GF-D8 (cell line): ENCODE measurements at places on chromosomes 1 and 21.

GRCh38 chr1:58857680-58858673, 74.1 kb upstream of the JUN start:
- no peak for DNase-seq

GRCh38 chr1:36590264-36590663, 107.6 kb upstream of the CSF3R start:
- no peak for DNase-seq

DNA sequence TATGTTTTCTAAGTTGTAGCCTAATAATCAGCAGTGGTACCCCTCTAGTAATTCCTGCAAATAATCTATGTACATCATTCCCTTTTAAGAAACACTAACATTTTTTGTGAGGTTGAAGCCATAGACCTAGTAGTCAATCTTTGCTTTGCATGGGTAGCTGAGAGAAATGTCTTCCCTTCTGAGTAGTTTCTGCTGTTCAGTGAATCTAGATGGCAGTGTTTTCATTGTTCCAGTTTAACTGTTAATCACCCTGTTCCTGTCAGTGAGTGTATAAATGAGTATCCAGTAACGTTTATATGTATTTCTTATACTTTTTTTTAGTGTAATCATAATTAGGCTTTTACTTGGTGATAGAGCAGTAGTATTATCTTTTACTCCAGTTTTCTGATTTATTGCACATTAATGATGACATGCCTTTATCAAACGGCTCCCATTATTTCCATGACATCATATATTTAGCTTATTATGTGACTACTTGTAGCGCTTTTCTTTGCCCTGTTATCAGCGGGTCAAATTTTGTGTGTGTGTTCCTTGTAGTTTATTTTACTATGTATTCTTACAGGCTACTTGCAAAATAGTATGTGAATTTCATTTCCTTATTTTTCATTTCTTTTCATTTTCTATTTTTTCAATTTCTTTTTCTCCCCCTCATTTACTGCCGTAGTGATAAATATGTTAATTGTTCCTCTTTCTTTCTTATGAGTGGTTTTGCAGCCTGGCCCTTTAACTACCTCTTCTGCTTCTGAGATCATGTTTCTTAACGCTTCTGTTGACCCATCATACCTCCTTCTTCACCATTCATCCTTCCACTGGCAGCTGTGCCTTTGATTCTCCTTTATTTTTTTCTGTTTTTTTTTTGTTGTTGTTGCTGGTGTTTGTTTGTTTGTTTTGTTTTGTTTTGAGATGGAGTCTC, 18.8 kb downstream of the CEP350 start:
- DNase-seq, result no peak

- DNase-seq, result peak; percentile 31
Measured at GRCh38 chr1:65420590-65421350, at the start of the genes LEPR and LEPROT. TSS of gene LEPR (plus strand) at chr1:65420668. CDS start at chr1:65565566, 144,898 bp downstream. TSS of gene LEPROT (plus strand) at chr1:65420668. CDS start at chr1:65420725, 57 bp downstream.

DNA sequence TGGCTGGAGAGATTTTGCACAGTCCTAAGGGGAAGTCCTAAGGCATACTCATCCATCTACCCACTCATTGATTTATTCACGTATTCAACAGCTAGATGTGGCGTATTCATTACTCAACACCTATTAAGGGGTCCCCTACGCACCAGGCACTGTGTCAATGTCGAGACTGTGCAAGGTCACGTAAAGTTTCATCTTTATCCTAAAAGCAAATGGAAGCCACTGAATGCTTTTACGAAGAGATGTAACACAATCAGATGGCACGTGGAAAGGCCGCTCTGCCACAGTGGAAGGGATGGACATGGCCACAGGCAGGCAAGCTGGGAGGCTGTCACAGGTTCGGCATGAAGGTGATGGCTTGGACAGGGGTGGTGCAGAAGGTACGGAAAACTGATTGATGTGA, 66.3 kb upstream of the ZBTB18 start:
- no peak for DNase-seq

DNA sequence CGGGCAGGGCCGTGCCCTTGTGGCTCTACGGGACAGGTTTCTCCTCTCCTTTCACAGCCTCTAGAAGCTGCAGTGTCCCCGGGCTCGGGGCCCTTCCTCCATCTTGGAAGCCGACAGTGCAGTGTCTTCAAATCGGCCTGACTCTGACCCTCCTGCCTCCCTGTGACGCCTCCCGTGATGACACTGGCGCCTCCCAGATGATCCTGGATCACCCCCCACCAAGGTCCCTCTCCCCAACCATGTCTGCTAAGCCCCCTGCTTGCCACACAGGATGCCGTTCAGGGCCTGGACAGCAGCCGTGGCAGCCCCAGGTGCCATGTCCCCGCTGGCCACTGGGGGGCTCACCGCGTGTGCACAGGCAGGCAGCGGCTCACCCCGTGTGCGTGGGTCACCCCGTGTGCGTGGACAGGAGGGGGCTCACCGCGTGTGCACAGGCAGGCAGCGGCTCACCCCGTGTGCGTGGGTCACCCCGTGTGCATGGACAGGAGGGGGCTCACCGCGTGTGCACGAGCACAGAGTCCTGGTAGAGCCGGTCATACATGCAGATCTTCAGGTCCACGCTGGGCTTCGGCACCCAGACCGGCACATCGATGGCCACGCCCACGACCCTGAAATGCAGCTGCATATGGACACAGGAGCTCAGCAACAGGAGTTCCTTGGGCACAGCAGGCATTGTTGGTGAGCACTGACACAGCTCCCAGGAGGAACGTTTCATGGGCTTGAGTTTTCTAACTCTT, 24.9 kb upstream of the TMEM52 start:
- no peak for DNase-seq

GRCh38 chr1:10905841-10906655, 106.4 kb upstream of the TARDBP start:
- DNase-seq, result no peak

GRCh38 chr21:37534431-37534830, 167.9 kb downstream of the DYRK1A start:
- DNase-seq, result no peak

DNA sequence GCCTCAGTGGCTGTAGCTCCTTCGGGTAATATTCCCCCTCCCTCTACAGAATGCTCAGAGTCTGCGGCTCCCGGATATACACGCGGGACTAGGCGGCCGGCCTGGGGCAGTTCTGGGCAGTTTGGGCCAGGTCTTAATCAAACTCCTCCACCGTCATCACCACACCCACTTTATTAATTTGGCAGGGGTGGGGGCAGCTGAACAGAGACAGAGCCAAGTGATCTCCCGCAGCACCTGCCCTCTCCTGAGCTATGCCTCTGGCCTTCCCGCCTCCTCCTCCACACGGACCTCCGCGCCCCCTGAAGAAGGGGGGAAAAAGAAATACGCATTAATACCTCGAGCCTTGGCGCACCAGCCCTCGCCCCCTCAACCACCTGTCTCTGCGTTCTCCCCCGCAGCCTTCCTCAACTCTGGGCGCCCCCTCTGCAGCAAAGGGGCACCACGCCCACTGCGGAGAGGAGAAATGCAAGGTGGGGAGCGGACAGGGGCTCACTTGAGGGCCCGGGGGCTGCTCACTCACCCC, 42.6 kb downstream of the CD34 start:
- DNase-seq, result no peak

- DNase-seq, result no peak
Measured at GRCh38 chr21:44487831-44488230, 32.5 kb downstream of the LRRC3 start.

GRCh38 chr1:152976688-152977087, 6.2 kb downstream of the SPRR4 start:
- DNase-seq, result no peak

DNA sequence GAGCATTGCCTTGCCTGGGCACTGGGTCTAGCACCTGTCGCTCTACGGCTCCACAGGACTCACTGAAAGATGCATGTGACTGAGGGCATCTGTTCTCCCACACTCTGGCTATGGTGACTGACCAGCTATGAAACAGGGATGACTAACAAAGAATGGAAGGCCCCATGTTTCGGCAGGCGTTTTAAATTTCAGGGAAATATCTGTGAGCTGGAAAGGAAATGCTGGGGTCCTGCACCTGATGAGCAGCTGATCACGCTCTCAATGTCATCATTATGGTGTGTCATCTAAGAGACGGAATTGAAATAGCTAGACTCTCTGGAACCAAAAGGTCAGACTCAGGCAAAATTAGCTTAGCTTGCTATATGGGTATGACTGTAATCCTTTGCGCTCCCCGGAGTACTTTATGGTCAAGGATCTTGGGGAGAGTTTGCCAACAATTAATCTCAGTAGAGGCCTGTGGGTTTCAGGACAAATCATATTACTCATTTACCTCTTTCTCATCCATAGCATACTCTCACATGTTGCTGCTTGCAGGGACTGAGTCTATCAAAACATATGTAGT, 24.5 kb upstream of the PALMD start:
- DNase-seq, result no peak

GRCh38 chr1:54485416-54485815, 62.6 kb upstream of the ACOT11 start:
- DNase-seq, result no peak

GRCh38 chr1:230273141-230273710, 152.9 kb downstream of the PGBD5 start:
- DNase-seq, result no peak

DNA sequence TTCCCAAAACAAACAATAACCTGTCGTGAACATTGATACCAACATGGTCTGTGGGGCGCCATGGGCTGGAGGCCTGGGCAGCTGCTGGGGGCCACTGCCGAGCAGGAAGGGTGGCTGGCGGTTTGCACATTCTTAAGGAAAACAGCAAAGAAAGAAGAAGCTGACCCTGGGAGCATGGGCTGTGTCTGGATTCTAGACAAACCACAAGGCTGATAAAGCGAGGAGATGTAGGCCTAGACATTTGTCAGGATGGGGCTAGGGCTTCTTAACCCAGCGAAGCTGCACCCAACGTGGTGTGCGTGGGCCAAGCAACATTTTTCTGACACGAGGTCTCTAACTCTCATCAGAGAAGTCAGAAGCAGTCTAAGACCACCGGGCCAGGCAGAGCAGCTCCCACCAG, 322.1 kb upstream of the VAMP3 start:
- DNase-seq, result no peak

DNA sequence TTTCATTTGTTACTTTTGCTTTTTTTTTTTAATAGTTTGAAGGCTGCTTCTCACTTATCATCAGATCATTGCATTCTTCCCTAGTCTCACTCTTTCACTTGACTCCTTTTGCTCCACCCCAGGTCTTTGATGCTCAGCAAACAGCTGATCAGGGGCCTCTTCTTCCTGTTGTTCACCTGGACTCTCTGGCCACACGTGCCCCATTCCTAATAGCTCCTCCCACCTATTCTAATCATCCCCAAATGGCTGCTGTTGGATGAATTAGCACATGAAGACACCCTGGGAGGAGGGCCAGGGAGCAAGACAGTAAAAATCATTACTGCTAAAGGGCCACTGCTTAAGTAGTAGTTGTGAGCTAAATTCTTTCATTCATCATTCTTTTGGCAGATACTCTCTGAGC, 119.5 kb downstream of the MAB21L3 start:
- no peak for DNase-seq

DNA sequence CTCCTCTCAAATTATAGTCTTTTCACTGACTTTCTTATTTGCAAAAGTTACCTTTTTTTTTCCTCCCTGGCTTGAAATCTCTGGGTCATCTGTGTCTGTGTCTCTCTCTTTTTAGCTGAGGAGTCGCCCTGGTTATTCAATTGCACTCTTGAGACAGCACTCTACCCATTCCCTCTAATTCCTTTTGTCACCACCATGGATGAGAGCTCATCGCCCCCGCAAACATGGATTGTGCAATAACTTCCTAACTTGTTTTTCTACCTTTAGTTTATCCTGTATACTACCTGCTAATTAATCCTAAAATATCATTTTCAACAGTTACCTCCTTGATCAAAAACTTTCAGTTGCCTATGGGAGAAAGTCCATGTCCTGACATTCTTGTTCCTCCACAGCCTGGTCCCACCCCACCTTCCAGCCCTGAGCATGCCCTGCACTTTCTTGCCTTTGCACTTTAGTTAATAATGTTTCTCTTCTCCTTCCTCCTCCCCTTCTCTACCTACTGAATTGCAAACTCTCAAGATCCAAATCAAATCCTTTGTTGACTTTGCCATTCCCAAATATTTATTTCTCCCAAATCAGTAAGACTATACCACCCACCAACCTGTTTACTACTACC, 110.4 kb upstream of the MAGI3 start:
- DNase-seq, result no peak

GRCh38 chr1:42730002-42730401, 10.0 kb downstream of the CLDN19 start:
- no peak for DNase-seq

DNA sequence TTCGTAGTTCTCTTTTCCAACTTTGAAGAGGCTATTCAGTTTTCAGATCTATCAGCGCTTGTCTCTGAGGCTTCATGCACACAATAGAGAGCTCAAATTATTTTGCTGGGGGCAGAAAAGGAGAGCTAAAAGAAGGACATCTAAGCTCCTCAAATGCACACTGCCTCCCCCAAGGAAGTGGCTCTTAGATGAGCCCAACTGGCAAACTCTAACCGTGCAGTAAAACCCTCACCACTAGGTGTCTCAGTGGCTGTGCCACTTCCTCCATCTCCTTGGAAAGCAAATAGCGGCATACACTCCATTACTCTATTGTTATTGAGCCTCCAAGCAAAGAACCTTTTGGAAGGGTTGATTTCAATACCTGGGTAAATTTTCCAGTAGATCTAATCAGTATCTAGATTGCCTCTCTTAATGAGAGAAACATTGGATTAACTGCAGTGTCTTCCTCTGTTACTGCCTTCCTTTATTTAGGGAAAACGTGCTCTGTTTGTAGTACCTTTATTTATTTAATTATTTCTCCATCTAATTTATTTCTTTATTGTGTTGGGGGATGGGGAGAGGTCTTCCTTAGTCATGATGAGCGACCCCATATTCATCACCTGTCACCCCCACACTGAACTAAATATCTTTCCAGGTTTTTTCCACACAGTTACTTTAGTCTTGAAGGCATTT, 9.2 kb upstream of the SFPQ start:
- DNase-seq, result peak; percentile 61

DNA sequence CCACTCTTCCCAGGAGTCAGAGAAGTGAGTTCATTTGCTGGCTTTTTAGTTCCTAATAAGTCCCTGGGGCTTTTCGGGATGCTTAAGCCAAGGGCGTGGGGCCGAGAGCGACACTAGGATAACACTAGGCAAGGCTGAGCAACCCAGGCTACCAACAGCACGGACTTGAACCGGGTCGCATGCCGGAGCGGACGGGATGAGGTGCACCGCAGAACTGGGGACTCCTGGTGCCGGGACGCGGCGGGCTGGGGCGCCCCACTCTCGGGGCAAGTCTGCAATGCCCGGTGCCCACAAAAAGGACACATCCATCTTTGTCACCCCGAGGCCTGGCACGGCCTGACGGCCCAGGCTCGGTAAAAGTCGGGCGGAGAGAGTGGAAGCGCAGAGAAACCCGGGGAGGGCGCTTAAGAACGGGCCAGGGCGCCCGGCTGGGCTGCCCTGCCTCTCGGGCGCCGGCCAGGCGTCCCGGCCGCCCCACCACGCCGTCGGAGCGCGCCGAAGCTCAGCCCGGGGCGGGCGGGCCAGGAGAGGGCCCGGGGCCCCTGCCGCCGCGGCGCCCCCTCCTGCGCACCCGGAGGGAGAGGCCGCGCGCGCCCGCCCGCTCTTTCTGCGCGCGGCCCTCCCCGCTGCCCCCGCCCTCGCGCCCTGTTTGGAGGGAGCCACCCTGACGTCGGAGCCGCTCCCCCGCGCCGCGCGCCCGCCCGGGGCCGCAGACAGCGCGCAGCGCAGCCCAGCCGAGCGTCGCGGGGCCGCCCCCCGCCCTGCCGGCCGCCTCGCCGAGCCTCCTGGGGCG, at the start of gene NBL1:
NBL1 (plus strand) TSS at position 710 of the 793 bp plus-strand sequence. CDS start 10,720 bp downstream, outside the sequence.
- no peak for DNase-seq

GRCh38 chr21:46557919-46558392, 46.9 kb downstream of the S100B start:
- no peak for DNase-seq

- DNase-seq, result no peak
Measured at GRCh38 chr1:67789551-67789950, 43.7 kb downstream of the GNG12 start.
